Posterior cingulate gyrus (tissue), 11 donors: ENCODE measurements at places on chromosomes 16 and 17.

DNA sequence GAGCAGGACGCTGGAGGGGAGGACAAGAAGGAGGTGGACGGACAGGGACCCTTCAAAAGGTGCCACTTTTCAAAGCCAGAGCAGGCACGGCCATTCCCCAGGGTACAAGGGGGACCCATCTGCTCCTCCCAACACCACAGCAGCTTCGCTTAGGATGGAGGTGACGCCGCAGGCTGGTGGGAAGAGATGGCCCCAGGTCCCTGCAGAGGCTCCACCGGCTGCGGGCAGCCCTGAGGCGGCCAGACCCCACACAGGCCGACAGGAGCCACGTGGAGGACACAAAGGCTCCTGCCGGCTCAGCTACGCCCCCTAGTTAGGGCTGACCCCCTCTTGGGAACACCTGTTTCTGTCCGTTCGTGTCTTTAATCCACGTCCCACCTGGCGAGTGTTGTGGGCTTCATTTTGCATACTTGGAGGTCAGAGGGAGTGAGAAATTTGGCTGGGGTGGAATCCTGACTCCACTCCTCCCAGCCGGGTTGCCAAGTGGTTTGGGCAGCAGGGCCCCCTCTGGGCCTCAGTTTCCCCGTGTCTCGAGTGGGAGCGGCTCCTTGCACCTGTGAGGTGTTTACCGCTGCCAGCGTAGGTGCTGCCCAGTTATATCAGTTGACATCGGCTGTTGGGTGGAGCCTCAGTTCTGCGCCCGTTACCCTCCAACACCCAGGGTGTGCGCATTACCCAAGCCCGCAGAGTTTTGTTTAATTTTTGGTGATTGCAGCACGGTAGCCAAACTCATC is 5.8 kb upstream of the FN3KRP start:
- DNase-seq = no peak

GRCh38 chr16:78538919-78539318 is 439.5 kb downstream of the WWOX start:
- DNase-seq = no peak

GRCh38 chr17:78745407-78746088 is 36.5 kb downstream of the CYTH1 start:
- no peak for DNase-seq

- DNase-seq = no peak
Measured at GRCh38 chr16:87698241-87698640, 67.5 kb downstream of the KLHDC4 start.

- no peak for DNase-seq
Measured at GRCh38 chr17:73635101-73635817, 9.0 kb downstream of the SDK2 start.

GRCh38 chr17:67011527-67012175 is 32.7 kb upstream of the CACNG1 start:
- DNase-seq = no peak

DNA sequence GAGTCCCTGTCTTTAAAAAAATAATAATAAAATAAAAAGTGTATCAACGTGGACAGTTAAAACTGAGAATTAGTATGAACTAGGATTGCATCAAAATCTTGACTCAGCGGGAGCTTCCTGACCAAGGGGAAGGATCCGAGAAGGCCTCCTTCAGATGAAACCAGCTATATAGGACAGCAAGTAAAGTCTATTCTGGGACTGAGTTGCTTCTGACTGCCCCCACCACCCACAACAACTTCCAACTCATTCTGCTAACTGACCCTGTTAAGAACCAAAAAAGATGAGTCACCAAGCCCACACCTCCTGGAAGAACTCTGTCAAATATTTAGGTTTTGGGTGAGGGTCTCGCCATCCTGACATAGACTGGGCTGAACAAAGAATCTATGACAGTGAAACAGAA is 24.9 kb downstream of the MPP3 start:
- DNase-seq = no peak

- DNase-seq = no peak
Measured at GRCh38 chr17:2704031-2704889, 7.3 kb downstream of the CLUH start.

- DNase-seq = no peak
Measured at GRCh38 chr16:74035816-74036215, 260.8 kb upstream of the PSMD7 start.

- DNase-seq = no peak
Measured at GRCh38 chr17:19345067-19345460, 17.5 kb downstream of the B9D1 start.

DNA sequence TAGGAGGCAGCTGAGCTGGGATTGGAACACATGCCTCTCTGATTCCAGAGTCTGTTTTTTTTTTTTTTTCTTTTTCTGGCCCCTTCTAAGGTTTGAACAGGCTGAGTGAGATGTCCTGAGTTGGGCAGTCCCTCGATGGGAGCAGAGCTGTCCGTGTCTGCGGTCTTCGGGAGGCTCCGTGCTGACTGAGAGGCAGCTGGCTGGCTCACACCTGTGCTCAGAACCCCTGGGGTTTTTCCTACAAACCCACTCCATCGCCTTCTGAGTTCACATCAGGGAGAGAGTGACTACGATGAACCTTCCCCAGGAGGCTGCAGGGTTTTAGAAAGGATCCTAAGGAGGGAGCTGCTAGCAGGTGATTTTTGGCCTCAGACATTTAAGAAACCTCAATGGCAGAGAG is 92.5 kb downstream of the IRF8 start:
- no peak for DNase-seq

DNA sequence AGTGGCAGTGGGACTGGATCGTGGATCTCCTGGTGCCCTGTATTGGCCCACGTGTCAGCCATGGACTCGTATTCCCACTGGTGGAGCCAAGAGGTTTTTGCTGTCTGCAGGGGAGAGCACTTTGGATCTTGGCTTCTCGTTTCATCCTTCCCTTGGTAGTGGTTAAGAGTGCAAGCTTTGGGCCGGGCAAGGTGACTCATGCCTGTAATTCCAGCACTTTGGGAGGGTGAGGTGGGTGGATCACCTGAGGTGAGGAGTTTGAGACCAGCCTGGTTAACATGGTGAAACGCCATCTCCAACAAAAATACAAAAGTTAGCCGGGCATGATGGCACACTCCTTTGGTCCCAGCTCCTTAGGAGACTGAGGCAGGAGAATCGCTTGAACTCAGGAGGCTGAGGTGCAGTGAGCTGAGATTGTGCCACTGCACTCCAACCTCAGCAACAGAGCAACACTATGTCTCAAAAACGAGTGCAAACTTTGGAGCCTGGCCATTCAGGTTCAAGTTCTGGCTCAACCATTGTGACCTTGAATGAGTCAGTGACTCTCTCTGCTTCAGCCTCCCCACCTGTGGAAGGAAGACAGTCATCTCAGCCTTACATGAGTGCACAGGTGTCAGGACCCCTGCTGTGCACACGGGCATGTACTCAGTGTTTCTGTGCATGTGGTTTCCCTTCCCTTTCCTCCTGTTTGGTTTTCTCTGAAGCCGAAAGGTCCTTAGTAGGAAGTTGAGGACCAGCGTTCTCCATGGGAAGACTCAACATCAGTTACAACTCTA is 57.4 kb downstream of the PLCG2 start:
- DNase-seq = no peak

- no peak for DNase-seq
Measured at GRCh38 chr16:88015806-88016140, 64.5 kb downstream of the BANP start.

DNA sequence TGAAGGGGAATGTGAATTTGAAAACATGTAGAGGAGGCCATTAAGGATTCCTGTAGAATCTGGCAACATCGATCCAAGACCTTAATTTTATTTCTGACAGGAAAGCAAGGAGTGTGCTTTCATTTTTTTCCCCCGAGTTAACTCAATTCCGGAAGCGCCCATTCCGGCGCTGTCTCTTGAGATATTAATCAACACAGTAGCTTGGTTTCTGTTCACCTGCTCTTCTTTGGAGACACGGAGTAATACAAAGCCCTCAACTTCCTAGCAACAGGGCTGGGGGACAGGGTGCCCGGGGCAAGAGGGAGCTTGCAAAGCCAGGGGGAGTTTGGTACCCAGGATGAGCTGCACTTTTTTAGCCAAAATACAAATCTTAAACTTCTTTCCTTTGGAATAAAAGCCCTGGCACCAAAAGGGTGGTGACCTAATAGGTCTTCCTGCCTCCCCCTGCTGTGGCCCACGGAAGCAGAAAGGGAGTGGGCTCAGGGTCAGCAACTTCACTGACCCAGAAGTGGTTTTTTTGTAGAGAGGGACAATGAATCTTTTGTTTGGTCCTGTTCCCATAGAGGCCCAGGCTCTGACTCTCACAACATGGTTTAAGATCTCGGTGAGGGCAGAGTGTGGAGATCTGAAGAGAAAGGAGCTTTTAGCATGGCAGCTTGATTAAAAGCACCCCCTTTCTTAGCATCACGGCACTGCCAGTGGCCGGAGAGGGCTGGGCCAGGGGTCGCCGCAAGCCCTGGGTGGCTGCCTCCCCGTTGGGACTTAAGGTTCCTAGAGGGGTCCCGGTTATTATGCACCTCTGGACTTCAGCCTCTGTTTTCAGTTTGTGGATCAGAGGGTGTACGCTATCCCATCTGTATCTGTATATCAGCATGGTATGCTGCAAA is 207.3 kb downstream of the CCDC182 start:
- no peak for DNase-seq

DNA sequence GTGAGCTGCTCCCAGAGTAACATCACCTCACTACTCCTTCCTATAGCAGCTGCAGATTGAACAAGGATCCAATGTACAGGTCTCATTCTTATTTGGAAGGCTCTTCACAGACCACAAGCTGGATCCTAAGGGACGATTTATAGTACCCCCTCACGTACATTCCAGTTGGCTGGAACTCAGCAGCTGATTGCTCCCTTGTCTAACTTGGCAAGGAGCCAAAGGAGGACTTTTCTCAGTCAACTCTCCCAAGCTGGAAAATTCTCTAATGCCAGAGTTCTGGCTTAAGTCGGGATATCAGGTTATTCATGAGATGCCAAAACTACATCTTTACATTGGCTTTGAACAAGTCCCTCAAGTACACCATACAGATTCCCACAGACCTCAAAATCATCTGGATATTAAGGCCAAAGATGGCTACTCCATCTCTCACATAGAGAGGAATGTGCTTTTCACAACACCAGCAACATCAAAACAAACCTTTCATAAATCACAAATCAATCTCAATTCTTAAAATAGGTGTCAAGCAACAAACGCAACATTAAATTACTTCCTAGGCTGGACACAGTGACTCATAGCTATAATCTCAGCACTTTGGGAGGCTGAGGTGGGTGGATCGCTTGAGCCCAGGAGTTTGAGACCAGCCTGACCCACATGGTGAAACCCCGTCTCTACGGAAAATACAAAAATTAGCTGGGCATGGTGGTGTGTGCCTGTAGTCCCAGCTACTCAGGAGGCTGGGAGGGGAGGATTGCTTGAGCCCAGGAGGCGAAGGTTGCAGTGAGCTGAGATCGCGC is 39.3 kb downstream of the SMG6 start:
- no peak for DNase-seq

DNA sequence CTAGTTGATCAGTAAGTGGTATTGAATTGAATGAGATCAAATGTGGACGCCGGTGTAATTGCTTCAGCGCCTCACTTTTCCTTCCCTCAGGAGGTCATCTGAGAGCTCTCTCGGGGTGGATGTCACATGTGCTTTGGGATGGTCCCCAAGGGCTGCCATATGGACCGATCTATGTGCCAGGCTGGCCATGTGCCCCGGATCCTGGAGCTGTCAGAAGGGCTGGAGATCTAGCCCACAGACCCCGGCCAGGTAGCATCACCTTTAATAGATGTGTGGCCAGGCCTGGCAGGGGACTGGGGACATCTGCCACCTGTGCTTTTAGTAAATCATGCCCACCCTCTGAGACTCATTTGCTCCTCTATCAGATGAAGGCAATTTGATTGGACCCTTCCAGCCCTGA is 95.3 kb upstream of the CRHR1 start:
- DNase-seq = no peak

DNA sequence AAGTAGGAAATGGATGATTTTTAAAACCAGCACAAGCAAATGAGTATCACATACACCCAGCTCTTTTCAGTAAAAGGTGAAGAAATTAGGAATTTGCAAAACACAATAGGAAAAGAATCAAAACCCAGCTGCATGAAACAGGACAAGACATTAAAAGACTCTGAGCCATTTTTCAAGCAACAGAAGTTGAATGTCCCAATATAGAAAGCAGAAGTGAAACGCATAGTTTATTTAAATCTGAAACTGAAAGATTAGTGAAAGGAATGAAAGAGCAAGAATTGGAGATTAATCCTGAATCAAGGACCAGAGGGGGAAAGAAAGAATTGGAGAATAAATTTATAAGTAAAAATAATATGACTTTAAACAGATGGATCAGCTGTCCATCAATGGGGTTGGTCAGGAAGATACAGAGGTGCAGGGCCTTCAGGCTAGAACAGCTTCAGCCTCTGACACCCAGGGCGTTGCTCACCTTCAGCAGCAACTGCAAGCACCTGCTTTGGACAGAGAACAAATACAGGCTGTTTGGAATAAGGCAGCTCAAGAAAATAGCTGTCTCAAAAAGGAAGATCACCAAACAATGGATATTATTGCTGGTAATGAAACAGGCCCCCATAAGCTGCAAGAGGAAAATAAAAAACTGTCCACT is 3.9 kb upstream of the ARHGAP17 start:
- DNase-seq = no peak

GRCh38 chr16:88561485-88562359 is 8.5 kb upstream of the ZC3H18 start:
- peak; percentile 53 for DNase-seq

DNA sequence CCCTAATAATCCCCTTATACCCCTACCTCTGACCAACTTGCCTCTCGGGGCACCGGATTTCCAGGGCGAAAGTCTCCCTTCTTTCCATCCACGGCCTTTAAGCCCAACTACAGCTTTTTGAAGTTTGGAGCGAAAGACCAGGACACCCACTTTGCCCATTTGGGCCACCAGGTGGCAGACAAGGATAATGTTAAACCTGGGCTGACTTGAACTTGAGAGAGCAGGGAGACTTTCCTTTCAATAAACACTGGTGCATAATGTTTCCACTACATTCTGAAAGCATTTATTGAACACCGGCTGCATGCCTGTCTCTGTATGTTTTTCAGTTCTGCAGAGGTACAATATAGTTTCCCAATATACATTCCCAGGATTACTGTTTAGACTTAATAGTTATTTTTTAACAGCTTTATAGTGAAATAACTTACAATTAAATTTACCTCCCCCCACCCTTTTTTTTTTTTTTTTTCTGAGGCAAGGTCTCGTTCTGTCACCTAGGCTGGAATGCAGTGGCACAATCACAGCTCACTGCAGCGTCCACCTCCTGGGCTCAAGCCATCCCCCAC is 6.9 kb upstream of the CES3 start:
- DNase-seq = peak; percentile 70

DNA sequence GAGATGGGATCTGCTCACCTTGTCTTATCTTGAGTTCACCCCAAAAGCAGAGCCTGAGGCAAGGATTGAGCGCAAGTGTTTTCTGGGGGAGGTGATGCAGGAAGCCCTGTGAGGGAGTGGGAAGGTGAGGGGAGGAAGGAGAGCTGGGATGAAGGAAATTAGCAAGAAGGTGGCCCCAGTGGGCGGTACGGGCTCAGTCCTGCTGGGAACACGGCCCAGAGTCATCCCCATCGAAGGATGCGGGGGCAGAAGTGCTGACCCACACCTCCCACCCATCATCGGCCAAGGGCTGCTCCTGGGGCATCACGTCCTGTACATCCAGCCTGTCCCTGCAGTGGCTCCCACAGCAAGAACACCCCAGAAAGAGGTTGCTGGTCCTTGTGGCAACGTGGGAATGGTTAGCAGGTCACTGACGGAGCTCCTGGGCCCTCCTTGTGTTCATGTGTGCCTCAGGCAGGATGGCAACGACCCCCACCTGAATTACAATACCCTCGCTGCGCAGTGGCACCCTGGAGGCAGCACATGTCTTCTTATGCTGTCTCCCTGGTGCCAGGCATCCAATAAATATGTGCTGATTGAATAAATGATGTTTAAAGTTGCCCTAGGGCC is 18.2 kb downstream of the C16orf95 start:
- DNase-seq = no peak
